ENCODE measurements at places on chromosomes 3 and 15. TPM values are rescaled to one million over a fixed set of nuclear protein-coding genes. Genes with fewer than 3 reads are reported as not detected.

Gene MST1
- total RNA-seq: 9.7 TPM

Gene RBP2
- not detected for total RNA-seq

Gene IL16
- total RNA-seq: 102 TPM

DNA sequence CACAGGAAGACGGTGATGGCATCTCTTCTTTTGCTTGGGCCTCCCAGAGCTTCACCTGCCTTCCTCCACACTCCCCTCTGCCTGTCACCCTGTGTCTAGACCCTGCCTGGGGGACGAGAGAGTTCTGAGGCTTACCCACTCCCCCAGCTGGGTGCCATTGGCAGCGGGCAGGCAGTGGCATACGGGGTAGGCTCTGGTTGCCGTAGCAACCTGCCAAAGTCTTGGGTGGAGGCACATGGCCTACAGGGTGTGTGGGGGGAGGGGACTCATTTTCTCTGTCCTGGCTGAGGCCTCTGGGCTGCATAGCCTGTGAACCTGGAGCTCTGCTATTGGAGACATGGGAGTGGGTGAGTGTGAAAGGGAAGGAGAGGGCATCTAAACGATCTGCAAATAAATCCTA lies 4.4 kb downstream of the INSYN1 start:
- no peak for DNase-seq

DNA sequence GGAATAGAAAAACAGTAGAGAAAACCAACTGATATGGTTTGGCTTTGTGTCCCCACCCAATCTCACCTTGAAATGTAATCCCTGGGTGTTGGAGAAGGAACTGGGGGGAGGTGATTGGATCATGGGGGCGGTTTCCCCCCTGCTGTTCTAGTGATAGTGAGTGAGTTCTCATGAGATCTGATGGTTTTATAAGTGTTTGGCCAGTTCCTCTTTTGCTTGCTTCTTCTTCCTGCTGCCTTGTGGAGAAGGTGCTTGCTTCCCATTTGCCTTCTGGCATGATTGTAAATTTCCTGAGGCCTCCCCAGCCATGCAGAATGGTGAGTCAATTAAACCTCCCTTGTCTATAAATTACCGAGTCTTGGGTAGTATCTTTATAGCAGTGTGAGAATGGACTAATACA lies 48.4 kb downstream of the EOMES start:
- DNase-seq: no peak

Gene FBXW12
- 0.16 TPM for total RNA-seq

- no peak for DNase-seq
Measured at GRCh38 chr15:78749831-78750230, 61.4 kb downstream of the ADAMTS7 start.

GRCh38 chr3:134892326-134892725 lies 97.3 kb downstream of the EPHB1 start:
- no peak for DNase-seq

DNA sequence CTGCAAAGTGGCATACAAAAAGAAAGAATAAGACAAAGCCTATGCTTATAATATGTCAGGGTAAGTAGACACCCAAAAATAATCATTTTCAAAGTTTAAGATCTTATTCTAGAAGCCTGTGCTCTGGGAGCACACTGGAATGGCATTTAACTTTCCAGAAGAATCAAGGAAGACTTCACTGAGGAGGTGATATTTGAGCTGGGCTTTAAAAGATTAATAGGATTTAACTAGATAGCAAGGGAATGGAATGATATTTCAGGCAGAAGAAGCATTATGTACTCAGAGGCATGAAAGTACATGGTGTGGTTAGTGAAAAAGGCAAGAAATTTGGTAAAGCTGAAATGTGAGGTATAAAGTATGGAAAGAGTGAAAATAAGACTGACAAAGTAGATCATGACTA lies 106.8 kb downstream of the ZBTB20 start:
- no peak for DNase-seq

Gene TUSC7
- not detected for total RNA-seq

Gene ATP13A4
- total RNA-seq: 1.1 TPM

Measured in activated CD4-positive, alpha-beta T cell treated with anti-CD3 and anti-CD28 coated beads for 36 hours (primary cell).